Bone marrow (tissue), 2 donors: ENCODE measurements at places on chromosomes 7 and 10.

- DNase-seq = no peak
Observed at GRCh38 chr10:44589181-44589943, 204.5 kb upstream of the CXCL12 start.

GRCh38 chr10:71790749-71791440 is 17.6 kb upstream of the VSIR start:
- no peak for DNase-seq

GRCh38 chr10:101484175-101484745 is 103.8 kb downstream of the POLL start:
- no peak for DNase-seq

- no peak for DNase-seq
Observed at GRCh38 chr7:94173436-94173835, 169.3 kb upstream of the BET1 start.

- no peak for DNase-seq
Observed at GRCh38 chr7:121352323-121352722, 23.5 kb downstream of the WNT16 start.

DNA sequence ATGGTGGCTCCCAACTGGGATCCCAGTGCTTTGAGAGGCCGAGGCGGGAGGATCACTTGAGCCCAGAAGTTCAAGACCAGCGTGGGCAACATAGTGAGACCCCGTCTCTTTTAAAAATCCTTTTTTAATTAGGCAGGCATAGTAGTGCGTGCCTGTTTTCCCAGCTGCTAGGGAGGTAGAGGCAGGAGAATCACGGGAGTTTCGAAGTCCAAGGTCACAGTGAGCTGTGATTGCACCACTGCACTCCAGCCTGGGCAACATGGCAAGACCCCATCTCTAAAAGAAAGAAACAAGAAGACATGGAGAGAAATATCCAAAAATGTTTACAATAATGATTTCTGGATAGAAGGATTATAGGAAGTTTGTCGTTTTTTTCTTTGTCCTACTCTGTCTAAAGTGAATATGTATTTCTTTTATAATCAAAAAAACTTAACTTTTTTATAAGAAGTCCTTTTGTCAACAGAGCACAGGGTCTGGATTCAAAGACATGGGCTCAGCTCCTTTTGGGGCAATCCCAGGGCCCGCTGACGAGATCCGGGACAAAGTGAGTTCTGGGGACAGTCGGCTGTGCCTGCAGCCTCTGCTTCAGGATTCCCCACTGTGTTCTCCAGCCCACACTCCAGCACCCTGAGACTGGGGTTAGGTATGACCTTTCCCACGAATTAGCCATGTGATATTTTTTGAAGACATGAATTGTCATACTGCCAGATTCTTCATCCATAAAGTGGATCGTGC is 45.6 kb downstream of the PDGFA start:
- DNase-seq = no peak

DNA sequence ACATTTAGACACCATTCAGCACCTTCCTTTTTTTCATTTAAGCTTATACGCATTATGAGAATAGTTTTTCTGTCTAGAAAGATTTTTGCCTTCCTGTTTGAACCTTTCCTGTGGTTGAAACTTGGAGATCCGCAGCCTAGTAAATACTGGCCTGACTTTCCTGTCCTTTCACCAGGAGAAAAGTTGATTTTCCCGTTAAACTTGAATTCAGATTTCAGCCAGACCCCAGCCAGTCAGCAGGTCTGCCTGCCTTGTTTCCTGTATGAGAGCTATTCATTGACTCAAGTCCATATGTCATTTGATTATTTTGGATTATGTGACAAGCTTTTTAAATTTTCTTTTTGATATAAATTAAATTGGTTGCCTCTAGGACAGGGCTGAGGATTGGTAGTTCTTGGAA is 71.5 kb downstream of the EVX1 start:
- DNase-seq = no peak

DNA sequence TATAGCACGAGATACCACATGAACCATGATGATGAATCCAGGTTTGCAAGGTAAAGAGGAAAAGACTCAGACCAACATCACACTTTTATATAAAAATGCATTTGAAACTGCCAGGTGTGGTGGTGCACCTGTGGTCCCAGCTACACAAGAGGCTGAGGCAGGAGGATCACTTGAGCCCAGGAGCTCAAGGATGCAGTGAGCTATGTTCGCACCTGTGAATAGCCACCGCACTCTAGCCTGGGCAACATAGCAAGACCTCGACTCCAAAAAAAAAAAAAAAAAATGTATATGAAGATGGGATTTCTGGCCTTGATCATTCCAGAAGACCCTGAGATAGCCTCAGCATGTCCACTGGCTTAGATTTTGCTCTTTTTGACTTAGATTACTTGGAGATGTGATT is 161.6 kb downstream of the PARD3 start:
- no peak for DNase-seq

GRCh38 chr10:11328264-11329061 is 283.0 kb downstream of the USP6NL start:
- DNase-seq = no peak

- DNase-seq = no peak
Observed at GRCh38 chr7:30176463-30177109, 41.8 kb downstream of the MTURN start.

DNA sequence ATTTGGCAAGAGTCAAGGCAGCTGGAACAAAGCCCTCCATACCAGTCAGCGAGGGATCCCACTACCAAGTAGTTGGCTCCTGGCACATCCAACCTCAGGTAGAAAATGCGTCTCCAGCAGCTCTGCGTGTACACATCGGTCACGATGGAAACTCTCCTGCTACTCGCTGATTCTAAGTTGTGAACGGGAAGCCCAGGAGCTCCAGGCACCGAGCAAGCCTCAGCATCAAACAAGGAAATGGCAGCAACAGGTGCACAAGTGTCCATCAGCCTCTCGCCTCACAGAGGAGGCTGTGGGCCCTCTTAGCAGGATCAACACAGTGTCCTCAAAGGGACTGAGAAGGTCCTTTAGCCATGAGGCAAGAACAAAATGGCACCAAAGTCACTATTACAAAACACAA is 127.0 kb downstream of the TCERG1L start:
- DNase-seq = no peak

DNA sequence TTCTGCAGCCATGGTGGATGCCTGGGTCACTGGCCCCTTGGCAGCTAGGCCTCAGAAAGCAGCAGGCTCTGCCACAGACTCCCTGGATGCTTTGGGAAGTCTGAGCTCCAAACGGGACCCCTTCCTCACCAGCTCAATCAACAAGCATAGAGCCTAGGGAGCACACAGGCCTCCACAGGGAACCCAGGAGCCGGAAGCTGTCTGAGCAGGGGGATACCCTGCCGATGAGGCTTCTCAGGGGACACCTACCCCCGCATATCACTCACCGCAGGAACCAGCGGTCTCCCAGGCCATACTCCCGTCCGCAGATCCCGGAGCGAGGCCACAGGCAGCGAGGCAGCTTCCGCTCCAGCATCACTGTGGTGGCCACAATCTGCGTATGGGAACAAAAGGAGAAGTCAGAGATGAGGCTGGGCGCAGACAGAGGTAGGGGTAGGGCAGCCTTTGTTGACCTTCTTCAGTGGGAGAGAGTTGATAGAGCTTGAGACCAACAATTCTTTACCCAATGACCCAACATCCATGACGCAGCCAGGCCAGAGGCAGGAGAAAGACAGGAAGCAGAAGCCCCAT is 13.4 kb downstream of the TRPV6 start:
- DNase-seq = no peak

DNA sequence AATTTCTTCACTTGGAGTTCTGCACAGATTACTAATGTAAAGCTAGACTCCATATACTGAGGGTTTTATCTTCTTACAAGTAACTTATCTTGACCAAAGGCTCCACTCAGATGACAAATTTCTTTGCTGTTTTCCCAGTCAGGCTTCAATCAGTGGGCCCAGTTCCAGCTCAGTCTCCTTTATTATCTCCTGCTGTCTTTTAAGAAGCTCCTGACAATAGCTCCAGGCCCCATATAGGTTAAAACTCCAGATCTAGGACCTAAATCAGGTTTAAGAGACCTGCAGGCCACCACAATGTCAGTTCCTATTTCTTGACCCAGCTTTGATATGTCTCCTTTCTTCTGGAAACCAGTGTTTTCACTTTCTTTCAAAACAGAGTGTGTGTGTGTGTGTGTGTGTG is 165.2 kb downstream of the RELN start:
- no peak for DNase-seq

- DNase-seq = no peak
Observed at GRCh38 chr7:94813917-94814316, 93.5 kb upstream of the PPP1R9A start.

GRCh38 chr10:6739530-6740174 is 159.6 kb upstream of the PRKCQ start:
- DNase-seq = no peak
